ENCODE measurements at places on chromosomes 3 and 15.
A peak's percentile ranks its signal among the peaks of the same experiment; 100 is the strongest.

- peak; percentile 51 for DNase-seq
These were observed 37.6 kb upstream of the EPHB3 start for GRCh38 chr3:184523825-184524615.

- DNase-seq: peak; percentile 43
These were observed 731 bp downstream of the ZNF710 start for GRCh38 chr15:90001683-90002427.

- DNase-seq: no peak
These were observed 130.6 kb upstream of the STT3B start for GRCh38 chr3:31402117-31402516.

DNA sequence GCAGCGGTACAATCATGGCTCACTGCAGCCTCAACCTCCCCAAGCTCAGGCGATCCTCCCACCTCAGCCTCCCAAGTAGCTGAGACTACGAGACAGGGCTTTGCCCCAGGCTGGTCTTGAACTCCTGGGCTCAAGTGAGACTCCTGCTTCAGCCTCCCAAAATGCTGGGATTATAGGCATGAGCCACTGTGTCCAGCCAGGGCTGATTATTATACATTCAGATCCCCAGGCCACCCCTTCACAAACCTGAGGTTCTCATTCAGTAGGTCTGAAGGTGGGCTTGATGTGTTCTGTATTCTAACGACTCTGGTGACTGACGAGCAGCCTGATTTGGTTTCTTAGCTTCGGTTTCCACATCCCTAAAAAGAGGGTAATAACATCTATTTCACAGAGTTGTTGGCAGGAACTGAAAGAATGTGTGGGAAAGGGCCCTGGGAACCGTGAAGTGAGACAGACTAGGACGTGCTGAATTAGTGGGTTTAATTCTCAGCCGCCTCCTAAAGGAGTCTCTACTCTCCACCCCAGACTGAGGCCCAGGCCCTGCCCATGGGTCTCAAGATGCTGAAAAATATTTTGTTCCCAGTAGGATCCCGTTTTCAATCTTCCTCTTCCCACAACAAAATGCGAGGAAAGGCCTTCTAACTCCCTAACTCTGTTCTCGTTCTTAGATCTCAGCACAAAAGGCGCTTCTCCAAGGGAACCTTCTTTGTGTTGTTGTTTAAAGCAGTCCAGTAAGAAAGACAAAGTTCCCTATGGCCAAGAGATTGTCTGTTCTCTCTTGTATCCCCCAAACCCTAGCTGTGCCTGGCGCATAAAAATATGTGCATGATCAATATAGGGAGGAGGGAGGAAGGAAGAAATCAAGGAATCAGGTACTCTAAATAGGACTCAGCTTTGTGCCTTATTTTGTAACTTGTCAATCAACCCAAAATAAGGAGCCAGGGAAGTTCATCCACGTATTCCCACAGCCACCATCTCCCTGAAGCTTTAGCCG lies 210.0 kb upstream of the TOPAZ1 start:
- no peak for DNase-seq

GRCh38 chr3:150145659-150146058 lies 175.0 kb upstream of the PFN2 start:
- DNase-seq: no peak

- no peak for DNase-seq
These were observed 8.9 kb upstream of the ADPGK start for GRCh38 chr15:72792431-72792830.

DNA sequence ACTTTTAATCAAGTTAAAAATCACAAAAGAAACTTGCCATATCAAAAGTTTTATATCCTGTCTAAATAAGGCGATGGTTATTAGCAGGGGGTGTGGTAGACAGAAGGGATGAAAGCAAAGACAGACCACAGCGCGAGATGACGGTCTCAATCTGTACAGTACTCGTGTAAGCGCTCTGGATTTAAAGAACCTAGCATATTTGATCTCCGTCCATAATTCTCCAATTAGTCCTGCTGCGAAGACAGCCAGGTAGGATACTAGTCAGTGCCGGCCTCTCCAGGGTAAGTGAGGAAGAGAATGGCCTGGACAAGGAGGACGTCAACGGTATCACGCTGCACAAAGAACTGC lies 701 bp downstream of the SGO1 start:
- DNase-seq: peak; percentile 30

- DNase-seq: no peak
These were observed 753 bp upstream of the MYO5A start for GRCh38 chr15:52529341-52529924.

GRCh38 chr3:98733053-98733811 lies 29.9 kb upstream of the ST3GAL6 start:
- peak; percentile 38 for DNase-seq

- no peak for DNase-seq
These were observed 165.5 kb downstream of the ATP10A start for GRCh38 chr15:25697586-25697985.

DNA sequence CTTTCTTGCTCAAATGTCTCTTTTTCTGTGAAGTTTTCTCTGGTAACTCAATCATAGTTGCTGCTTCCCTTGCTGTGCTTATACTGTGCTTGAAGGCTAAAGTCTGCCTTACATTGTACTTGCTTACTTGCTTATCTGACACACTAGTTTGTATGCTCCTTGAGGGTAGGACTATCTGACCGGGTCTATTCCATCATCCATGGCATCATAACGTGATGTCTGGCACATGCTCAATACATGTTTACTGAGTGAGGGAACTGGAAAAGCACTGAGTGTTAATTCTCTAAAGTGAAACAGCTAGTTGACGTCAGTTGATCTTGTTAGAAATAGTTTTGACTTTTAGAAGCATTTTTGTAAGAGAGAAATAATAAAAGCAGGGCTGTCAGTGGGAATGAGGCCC lies 42.7 kb downstream of the MAP3K13 start:
- DNase-seq: no peak

DNA sequence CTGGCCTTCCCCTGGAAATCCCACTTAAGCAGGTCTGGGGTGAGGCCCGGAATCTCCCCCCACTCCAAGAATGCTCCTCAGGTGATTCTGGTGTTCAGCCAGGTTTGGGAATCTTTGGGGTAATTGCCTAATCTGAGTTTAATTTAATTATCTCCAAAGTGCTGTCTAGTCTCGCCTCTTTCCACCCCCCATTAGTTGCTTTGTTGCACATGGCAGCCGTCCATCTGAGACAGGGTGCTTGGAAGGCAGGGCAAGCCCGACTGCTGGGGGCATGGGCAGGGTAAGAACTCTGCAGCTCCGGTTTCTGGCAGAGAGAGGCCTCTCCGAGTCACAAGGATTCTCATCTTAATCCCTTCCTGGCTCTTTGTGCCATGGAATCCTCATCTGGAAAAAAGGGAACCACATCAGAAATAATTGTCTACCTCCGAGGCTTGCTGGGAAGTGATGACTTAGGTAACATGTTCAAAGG lies 15.0 kb downstream of the IL17RD start:
- DNase-seq: peak; percentile 36

- no peak for DNase-seq
These were observed 34.5 kb downstream of the PTPRG start for GRCh38 chr3:61595826-61596225.

DNA sequence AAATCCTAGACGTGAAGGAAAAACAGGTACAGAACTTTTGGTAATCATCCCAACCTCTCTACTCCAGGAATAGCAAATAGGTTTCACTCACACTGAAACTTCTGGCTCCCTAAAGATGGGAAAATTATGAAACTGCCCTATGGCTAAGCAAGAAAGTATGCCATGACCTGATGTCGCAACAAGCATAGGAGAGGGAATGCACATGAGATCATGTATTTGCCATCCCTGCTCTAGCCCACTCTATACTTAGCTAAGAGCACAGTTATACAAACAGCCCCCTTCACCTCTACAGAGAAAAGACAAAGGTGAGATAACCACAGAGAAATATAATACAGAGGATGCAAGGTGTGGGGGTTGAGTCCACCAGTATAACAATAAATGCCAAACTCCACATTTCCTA lies 102.7 kb downstream of the TBC1D5 start:
- DNase-seq: peak; percentile 80

Data from PC-3 (cell line).